CMK (cell line): ENCODE measurements at places on chromosomes 6 and 20.

DNA sequence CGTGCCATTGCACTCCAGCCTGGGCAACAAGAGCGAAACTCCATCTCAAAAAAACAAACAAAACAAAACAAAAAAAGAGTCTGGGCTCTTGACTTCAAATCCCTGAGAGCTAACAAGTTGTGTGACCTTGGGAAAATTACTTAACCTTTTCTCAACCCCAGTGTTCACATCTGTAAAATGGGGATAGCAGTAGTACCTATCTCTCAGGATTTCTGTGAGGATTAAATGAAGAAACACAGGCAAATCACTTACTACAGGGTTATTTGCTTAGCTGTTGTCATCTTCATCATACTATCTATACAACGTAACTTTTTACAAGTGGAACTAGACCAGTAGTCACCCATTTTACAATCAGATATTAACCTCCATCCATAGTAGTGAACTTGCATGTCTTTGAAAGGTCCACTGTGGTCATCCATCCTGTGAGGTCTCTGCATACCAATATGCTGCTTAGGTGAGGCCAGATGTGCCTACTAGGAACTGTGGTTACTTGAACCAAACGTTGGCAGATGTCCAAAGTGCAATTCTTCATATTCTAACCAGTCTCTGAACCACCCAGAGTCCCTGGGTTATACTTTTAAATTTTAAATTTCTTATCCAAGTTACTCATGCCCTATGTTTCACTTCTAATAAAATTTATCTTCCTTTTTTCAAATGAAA lies 128.9 kb upstream of the BEND3 start:
- DNase-seq, result no peak

- no peak for DNase-seq
Measured at GRCh38 chr20:46578745-46579144, 28.3 kb upstream of the OCSTAMP start.

GRCh38 chr6:168886964-168887363 lies 366.7 kb downstream of the THBS2 start:
- DNase-seq, result no peak

DNA sequence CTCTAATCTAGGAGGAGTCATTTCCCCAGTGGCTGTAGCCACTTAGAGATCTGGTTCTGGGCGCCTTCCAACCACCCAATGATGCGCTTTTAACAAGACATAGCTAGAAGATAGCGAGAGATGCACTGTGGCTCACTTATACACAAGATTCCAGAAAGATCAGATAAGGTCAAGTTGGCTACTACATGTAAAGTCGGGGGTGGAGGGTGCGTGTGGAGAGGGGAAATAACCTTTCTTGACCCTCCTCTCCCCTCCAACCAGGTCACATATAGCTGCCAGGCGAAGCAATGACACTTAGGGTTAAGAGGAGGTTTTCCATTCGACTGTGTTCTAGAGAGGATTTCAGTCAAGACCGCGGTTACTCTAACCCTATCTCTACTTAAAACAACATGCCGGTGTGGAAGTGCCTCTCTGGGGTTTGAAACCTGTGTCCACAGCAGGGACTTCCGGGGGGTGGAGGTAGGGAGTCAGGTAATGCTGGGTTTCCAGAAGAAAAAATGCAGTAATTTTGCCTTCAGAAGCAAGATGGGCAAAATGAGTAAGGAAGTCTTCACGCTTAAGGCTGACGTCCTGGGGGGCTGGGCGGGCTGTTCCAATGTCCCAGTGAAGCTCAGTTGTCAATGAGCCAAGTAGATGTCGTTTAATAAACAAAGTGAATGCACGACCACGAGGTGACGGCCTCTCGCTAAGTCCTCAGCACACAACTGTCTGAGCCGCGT lies 1.8 kb upstream of the SIM1 start:
- DNase-seq, result no peak

GRCh38 chr6:89501222-89501621 lies 68.3 kb downstream of the ANKRD6 start:
- no peak for DNase-seq

DNA sequence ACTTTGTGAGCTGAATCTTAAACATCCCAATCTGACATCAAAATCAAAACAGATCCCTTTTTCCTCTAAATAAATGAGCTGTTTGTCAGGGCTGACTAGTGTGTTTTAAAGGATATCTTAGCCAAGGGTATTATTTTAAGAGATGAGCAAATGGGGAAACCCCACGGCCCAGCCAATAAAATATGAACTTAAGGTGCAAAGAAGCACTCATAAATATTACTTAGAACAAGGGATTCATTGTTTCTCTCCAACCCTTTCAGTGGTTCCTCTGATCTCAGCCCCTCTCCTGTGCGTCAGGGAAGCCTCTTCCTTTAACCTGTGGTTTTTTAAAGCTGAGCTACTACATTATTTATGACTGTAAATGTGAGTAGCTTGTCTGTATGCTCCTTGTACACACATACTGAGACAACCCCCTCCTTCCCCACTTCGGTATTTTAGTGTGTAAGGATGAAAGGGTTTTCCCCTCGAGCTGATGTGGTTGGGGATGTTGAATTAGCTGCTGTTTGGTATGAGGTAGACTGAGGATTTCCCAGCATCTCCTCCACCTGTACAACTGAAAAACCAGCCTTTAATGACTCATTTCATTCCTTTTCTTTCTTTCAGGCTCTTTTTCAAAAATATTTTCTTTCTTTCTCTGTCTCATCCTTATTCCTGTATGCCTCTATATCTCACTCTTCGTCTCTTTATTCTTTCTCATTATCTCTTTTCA lies 6.5 kb downstream of the BMP5 start:
- DNase-seq, result no peak

DNA sequence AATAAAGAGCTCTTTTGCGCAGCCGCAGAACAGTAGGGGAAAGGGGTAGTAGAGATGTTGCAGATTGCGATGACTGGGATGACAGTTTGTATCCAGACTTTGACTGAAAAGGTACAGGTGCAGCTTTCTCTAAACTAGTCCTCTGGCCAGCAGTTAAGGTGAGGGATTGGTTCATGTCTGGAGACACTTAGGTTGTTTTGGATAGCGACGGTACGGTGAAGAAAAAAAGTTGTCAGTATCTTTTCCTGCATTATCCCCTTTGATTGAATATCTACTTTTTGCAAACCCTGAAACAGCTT lies 537 bp downstream of the PRR3 start:
- no peak for DNase-seq
